SK-N-SH (cell line): ENCODE measurements at places on chromosomes 11 and 22.
A peak's percentile ranks its signal among the peaks of the same experiment; 100 is the strongest.

DNA sequence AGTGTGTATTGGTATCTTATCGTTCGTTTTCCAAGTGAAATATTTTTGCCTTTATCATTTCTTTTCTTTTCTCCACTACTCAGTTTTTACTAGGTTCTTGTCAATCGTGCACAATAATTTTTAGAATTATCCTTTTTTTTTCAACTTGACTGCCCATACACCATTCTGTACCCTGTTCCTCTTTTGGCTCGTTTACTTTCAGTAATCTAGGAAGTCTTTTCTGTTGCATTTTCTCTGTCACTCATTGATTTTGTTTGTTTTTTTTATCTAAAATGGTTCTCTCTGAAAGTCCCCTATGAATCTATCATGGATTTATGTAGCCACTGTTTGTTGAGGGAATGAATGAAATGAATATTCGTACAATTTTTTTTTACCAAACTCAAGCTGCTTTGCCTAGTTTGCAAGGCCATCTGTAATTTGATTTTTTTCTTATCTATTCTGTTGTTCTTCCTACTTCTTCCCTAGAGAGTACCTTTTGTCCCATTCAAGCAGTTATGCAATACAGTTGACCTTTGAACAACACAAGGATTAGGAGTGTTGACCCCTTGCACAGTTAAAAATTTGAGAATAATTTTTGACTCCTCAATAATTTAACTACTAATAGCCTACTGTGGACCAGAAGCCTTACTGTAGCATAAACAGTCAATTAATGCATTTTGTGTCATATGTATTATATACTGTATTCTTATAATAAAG, 166.3 kb downstream of the TMEM135 start:
- DNase-seq: no peak

GRCh38 chr11:33086017-33086416, 46.6 kb downstream of the TCP11L1 start:
- no peak for DNase-seq

DNA sequence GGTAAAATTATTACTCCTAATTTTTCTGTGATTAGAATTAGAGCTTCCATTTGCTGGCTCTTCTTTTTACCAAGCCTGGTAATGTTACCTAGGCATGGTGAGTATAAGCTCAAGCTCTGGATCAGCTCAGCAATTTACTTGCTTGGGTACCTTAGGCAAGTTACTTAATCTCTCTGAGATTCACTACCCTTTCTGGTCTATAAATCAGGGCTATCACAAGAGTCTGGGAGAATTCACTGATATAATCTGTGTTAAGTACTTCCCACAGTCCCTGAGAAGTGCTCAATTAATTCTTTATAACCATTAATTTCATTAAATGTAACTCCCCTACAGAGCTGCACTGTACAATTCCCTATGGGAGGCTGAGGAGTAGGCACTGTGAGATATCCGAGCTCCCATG, 44.2 kb downstream of the TMEM123 start:
- DNase-seq: no peak

- peak; percentile 63 for DNase-seq
Observed at GRCh38 chr11:59172345-59173079, 580 bp downstream of the DTX4 start.

DNA sequence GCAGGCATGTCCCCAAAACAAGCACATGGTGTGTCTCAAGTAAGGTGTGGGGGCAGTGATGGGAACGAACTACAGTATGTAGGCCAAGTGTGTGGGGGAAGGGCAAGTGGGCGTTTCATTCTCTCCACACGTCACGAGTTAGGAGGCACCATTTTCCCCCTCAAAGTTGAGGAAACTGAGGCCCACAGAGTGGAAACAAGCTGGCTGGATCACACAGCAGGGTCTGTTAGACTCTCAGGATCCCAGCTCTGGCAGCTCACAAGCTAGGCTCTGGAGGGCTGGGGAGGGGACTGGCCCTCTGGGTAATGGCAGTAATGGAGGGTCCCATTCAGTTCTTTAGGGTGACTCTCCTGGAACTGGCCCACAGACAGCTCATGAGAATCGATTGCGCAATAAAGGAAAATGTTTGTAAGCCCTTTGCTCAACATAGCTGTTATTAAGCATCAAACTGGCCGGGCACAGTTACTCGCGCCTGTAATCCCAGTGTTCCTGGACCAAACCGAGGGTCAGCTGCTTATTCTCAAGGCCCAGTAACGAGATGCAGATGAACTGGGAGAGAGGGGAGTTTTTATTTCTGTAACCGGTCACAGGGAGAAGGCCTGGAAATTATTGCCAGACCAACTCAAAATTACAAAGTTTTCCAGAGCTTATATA, 24.1 kb upstream of the TUB start:
- no peak for DNase-seq

- DNase-seq: no peak
Observed at GRCh38 chr11:84795698-84796097, 831.4 kb downstream of the DLG2 start.

DNA sequence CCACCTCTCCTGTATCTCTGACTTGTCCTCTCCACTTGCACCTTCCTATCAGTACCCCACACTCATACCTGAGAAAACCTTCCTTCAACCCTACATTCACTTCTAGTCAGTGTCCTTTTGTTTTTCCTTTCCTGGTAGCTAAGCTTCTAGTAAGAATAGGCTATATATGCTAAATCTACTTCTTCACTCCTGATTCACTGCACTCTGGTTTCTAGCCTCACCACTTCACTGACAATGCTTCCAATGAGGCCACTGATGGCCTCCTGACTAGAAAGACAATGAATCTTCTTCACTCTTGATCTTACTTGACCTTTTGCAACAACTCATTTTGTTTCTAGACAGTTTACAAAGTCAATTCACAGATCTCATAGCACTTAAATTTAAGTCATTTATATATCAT, 52.0 kb downstream of the RELT start:
- no peak for DNase-seq

GRCh38 chr11:115311949-115312348, 192.3 kb downstream of the CADM1 start:
- no peak for DNase-seq
